Cortex of kidney (tissue), 1 donor: ENCODE measurements at places on chromosomes 6 and 20.

- no peak for DNase-seq
Measured at GRCh38 chr6:166739117-166739975, 112.3 kb upstream of the RPS6KA2 start.

DNA sequence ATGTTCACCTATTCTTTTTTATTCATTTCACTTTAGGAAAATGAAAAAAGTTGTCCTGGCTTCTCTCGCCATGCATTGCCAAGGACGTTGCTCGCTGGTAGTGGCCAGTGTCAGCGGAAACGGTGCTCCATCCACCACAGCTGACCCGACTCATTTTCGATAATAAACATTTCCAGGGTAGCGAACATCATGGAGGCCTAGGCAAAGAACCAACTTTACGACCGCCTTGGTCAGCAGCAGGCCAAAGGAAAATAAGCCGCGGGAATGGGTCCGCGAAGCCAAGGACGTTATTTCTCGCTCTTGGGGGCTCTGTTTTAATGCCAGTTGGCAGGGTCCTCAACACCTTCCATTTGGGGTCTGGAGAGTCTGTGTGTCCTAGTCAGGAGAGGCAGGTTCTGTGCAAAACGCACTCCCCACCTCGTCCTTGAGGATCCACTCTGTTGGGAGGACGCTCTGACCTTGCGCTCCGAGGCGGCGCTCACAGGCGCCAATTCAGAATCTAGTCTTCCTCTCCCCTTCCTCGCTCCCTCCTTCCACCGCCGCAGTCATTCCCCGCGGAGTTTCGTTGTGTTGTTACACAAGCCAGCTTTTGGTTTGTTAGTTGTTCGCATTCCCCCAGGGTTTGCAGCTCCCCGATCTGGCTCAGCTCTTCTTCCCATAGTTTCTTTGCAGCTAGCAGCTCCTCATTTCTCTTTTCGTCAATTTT lies 4.1 kb upstream of the PAX1 start:
- no peak for DNase-seq

DNA sequence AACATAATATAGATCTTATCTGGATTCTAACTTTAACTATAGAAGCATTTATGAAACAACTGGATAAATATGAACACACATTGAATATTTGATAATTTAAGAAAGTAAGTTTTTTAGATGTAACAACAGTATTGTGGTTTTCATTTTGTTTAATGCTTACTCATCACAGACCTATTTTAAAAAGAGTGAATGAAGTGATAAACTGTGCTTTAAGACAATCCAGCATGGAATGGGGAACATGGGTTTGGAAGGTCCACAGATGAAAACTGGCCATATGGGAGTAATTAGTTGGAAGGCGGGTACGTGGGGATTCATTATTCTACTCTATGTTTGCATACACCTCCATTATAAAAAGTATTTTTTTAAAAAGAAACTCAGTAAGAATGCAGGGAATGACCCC lies 21.2 kb downstream of the EPB41L2 start:
- DNase-seq, result no peak

DNA sequence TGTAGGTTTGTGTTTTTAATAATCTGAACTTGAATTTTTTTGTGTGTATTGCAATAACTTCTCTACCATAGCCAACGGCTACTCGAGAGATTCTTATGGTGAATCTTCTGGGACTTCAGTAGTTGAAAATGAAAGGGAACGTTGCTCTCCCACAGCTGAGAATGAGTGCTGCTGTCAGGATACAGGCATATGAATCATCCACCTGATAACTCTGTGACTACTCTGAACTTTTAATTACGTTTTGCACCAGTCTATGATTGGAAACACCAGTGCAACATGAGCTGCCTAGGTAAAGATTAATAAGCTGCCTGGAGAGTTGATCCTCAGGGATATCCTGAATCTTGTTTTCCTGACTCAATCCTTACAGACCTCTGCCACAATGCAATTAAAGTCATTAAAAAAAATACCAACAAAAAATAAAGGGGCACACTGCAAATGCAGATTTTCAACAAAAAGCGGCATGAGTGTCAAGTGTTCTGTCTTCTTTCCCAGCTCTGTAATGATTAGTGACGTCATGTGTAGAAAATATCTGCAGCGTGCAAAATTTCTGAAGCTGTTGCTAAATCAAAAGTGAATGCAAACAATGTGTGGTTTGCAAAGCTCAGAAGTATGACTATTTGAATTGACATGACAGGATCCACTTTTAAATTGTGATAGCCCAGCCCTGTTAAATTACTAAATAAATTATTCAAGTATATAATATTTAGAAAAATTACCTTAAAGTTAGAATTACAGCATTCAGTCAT lies 432.2 kb downstream of the HTR1B start:
- no peak for DNase-seq

DNA sequence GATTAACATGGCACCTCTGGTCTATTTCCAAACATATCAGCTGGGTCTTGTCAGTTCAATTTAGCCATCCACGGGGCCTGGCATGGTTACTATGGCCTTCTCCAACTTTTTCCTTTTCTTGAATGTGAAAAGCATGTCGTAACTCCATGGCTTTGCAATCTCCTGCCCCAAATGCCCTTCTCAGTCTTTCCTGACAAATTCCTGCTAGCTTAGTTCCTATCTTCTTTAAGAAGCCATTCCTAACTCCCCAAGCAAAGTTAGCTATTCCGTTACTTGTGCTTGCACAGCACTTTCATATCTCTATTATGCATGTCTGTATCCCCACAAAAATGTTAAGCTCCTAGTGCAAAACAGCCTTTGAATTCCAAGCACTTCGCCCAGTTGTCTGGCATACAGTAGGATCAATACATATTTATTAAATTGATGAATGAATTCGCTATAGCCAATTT lies 105.6 kb downstream of the AIG1 start:
- no peak for DNase-seq

- DNase-seq, result no peak
Measured at GRCh38 chr20:23048283-23049200, 930 bp downstream of the THBD start.

DNA sequence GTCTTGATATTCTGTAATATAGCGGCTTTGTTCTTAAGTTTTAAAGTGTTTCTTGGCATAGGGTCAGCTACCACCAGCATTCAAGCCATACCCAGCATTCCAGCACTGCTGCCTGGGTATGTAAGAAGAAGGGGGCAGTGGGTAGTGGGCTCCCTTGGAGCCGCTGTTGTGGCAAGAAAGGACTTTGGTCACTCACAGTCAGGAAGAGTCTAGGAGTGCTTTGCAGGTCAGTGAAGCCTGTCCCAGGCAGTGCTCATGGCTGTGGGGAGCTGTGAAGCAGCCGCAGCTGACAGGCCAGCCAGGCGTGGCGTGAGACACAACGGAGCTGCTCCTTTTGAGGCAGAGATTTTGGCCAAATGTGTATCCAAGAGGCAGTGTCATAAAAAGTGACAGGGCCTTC lies 512.0 kb downstream of the CDKAL1 start:
- DNase-seq, result no peak

DNA sequence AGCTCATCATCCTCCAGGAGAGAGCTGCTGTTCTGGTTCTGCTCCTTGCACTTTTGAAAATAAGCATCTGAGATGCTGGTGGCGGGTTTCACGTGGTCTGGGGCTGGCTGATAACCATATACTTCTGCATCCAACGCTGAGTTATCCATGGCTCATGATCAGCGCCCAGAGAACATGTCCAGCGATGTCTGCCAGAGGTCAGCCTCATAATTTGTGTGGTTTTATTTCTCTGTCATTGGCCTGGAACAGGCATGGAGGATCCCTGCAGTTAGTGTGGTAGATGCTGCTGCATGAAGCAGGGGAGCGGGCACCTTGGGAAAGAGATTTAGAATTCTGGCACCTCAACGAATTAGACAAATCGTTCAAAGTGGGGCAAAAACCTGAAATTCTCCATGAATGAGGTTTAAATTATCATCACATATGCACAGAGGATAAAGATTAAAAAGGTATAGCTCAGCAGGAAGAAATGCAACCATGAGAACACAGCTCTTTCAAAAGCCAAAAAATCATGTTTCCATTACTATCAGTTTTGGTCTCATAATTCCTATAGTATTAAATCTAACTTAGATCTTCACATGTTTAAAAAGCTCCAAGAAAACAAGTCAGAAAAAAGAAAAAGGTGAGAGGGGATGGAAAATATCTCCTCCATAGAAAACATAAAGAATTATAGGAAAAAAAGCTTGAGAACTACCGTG lies 157.2 kb downstream of the SOD2 start:
- DNase-seq, result no peak

- DNase-seq, result no peak
Measured at GRCh38 chr20:59122566-59122919, 41.1 kb upstream of the ZNF831 start.

DNA sequence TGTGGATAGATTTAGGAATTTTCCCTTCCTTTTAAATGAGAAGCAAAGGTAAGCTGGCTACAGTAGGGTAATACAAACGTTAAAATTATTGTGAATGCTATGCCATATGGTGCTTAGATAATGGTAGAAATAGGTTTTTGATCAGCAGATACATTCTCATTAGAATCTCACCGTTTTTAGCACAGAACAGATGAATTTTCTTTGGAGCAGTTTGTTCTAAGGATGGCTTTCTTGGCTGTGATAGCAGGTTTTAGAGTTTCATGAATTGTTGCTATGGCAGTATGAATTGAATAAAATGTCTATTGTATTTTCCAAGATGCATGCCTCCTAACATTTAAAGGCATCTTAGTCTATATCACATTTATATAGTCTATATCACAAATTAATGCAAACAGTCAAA lies 1394.5 kb downstream of the EPHA7 start:
- no peak for DNase-seq

DNA sequence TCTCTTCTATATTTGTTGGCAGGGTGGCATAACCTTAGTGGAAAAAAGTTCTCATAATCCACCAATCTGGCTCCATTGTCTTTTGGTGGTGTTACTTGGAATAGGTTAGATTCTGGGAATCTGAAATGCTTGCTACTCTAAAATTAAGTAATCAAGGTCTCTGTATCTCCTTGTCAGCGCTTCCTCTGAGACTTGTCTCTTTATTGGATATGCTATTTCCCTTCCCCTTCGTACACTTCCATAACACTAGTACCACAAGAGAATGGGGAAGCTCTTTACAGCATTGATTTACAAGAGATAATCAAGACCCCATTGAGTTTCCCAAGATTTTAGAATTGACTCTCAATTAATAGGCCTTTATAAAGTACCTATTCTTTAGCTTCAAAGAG lies 280.2 kb downstream of the ADGB start:
- DNase-seq, result no peak

GRCh38 chr20:37071481-37071911 lies 24.3 kb downstream of the RBL1 start:
- DNase-seq, result no peak

DNA sequence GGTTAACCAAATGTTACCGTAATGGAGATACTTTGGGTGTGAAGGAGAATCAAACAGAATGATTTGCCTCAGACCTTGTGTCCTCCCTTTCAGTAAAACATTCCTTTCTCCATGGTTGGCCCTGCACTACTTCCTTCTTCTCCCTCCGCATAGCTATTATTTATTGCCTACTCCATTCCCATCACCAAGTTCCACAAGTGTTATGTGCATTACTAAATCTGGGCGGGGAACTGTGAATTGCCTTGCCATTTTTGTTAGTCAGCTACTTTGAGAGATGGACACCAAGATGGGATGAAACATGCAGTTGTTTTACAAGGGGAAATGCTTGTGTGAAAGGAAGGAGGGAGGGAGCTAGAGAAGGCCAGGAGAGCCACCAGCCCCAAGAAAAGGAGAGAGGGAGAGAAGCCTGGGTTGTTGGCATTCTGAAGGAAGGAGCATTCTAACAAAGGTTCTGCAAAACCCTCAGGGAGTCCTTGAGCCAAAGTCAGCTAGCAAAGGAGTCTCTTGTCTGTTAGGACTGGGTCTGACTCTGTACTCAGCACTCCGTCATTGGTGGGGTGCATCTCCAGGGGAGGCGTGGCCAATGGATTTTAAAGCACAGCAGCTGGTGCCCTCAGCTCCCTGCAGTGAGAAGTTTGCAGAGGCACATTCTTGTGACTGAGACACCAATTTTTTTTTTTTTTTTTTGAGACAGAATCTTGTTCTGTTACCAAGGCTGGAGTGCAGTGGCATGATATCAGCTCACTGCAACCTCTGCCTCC lies 83.6 kb upstream of the CHD6 start:
- DNase-seq, result no peak

- no peak for DNase-seq
Measured at GRCh38 chr20:38342713-38343310, 3.5 kb upstream of the LBP start.

DNA sequence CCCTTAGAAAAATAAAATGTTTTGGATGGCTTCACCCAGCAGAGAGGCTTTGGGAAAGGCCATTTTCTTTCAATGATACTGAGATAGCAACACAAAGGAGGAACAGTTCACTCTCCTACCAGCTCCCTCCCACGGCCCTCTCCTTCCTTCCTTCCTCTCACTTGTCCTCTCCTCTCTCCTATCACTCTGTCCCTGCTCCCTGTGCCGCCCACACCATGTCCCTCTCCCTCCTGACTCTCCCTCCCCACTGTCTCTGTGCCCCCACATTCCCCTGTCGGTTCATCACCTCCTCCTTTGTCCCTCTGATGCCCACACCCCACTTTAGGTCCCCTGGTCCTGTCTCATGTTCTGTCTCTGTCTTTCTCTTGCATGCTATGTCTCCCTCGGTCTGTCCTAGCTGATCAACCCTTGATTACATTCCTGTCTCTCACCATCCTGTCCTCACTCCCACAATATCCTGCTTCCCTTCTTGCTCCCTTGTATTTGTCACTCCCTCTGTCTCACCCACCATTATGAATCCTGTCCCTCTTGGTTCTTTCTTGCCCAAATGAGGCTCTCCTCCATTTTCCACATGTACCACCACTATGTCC lies 30.1 kb downstream of the ELMO2 start:
- DNase-seq, result no peak

DNA sequence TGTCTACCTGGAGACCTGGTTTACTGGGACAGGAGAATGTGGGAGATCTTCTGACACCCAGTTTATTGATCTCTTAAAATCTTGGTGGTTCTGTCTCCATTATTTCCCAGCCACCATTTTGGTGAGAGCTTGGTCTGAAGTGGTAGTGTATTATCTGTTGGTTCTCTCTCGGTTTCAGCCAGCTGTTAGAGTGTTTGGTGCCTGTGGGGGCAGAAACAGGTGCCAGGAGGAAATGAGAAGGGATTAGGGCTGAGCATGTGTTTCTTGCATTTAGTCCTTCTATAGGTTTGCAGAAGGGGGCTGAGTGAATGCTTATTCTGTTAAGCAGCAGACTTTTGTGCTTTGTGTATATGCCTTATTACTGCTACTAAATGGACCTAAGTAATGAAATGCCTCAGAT lies 9.6 kb downstream of the JARID2 start:
- DNase-seq, result no peak

GRCh38 chr6:12404651-12405050 lies 114.5 kb downstream of the EDN1 start:
- no peak for DNase-seq

GRCh38 chr20:17694767-17695166 lies 5.0 kb upstream of the BANF2 start:
- no peak for DNase-seq

GRCh38 chr6:33839399-33840047 lies 35.7 kb upstream of the MLN start:
- no peak for DNase-seq
